Activated gamma-delta T cell treated with anti-CD3 and anti-CD28 coated beads, Interleukin-2, amount 50 U/mL, for 16 hours (primary cell): ENCODE measurements at places on chromosomes 1 and 21.

DNA sequence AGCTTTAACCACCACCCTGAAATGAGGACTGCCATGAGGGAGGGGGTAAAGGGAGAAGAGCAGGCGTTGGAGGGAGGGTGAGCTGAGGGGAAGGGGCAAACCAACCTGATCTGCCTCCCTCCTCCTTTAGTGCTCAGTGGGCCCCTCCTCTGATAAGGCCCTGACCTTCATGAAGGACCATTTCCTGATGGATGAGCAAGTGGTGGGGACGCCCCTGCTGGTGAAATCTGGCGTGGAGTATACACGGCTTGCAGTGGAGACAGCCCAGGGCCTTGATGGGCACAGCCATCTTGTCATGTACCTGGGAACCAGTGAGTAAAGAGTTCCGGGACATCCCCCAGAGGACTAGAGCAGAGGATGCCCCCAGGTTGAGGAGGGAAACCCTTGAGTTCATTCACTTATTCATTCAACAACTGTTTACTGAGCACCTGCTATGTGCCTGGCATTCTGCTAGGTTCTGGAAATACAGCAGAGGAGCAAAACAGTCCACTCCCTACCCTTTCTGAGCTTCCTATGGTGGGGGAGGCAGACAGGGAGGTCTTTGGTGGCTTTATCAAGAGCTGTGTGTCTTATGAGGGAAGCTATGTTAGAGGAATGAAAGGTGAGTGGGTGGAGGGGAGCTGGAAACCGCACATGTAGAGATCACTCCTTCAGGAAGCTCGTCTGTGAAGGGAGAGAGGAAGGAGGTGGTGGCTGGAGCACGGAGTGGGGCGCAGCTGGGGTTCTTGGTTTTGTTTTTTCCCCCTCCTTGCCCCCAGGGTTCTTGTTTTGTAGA lies 19.5 kb downstream of the SEMA4A start:
- DNase-seq, result no peak

- DNase-seq, result no peak
These were observed 16.5 kb upstream of the CFHR5 start for GRCh38 chr1:196960854-196961253.

- DNase-seq, result no peak
These were observed 5.7 kb downstream of the TGFB2 start for GRCh38 chr1:218350801-218351266.

GRCh38 chr21:34345091-34345871 lies 18.5 kb upstream of the KCNE2 start:
- DNase-seq, result no peak

DNA sequence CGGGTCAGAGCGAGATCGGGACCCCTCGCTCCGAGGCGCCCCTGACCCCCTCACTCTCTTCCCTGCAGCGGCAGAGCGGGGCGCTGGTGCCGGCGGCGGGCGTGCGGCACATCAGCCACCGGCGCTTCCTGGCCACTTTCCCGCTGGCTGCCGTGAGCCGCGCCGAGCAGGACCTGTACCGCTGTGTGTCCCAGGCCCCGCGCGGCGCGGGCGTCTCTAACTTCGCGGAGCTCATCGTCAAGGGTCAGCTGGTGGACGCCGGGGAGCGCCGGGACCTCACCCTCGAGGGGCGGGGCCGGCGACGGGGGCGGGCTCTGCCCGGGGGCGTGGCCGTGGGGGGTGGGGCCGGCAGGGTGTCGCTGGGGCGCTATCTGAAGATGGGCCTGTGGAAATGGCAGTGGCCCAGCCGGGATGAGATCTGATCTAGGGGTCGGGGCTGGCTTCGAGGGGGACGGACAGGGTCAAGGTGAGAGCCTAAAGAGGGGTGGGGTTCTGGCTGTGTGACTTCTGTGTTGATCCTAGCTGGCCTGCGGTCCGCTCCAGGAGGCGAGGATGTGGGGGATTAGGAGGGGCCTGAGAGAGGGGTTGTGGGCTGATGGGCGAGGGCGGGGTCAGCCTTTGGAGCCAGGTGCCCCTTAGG lies 23.6 kb downstream of the PTPRU start:
- DNase-seq, result no peak
